ENCODE measurements at places on chromosomes 13 and 19. TPM values are rescaled to one million over a fixed set of nuclear protein-coding genes. Genes with fewer than 3 reads are reported as not detected.

The SGTA gene
- 43.5 TPM for total RNA-seq

The ZNF729 gene
- total RNA-seq: not detected

The AP2A1 gene
- 88.0 TPM for total RNA-seq

The CAMSAP3 gene
- total RNA-seq: 12.2 TPM

The ZNF554 gene
- total RNA-seq: 3.2 TPM

The ANKRD24 gene
- total RNA-seq: 3.9 TPM

The ZNF154 gene
- 2.8 TPM for total RNA-seq

The CCDC70 gene
- not detected for total RNA-seq

The SLC7A1 gene
- 20.9 TPM for total RNA-seq

The ATP12A gene
- not detected for total RNA-seq

The ZNF28 gene
- 14.1 TPM for total RNA-seq

The ZNF665 gene
- total RNA-seq: 2.8 TPM

The APC2 gene
- 1.0 TPM for total RNA-seq

The ADPRHL1 gene
- total RNA-seq: 0.59 TPM

GRCh38 chr13:30848332-30849027, 57.6 kb upstream of the MEDAG start:
- no peak for DNase-seq

- peak; percentile 82 for DNase-seq
These were observed 599 bp downstream of the OLFM2 start for GRCh38 chr19:9935506-9936325.

- no peak for DNase-seq
These were observed 86.1 kb downstream of the THSD1 start for GRCh38 chr13:52319876-52320275.

DNA sequence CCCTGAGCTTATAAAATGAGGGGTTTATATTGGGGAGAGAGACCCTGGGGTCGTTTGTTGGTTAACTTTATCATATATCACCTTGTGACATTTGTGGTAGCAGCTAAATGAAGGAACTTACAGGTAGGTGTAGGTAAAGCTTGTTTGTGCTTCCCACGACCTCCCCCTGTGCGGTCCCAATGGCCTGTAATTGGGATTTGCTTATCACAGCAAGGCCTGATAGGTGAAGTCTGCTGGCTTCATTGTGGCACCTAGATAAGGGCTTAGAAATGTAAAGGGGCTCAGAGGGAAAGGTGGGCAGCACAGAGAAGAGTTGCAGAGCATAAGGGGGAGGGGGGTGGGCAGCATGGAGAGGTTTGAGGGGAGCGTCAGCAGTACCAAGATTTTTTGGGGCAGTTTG, 35.5 kb upstream of the MLNR start:
- no peak for DNase-seq

- no peak for DNase-seq
These were observed 39.7 kb upstream of the IGSF23 start for GRCh38 chr19:44573627-44574026.

GRCh38 chr13:97344265-97345175, 89.4 kb upstream of the RAP2A start:
- DNase-seq: no peak

DNA sequence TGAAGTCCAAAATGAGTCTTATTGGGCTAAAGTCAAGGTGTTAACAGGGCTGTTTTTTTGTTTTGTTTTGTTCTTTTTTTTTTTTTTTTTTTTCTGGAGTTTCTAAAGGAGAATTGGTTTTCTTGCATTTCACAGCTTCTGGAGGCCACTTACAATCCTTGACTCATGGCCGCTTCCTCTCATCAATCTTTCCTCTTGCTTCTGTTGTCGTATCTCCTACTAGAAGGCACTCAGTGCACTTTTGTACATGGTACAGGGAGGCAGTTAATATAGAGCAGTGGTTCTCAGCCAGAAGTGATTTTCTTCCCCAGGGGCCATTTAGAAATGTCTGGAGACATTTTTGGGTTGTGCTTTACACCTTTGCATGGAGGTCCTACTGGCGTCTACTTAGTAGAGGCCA, 546.6 kb downstream of the DCT start:
- DNase-seq: no peak

DNA sequence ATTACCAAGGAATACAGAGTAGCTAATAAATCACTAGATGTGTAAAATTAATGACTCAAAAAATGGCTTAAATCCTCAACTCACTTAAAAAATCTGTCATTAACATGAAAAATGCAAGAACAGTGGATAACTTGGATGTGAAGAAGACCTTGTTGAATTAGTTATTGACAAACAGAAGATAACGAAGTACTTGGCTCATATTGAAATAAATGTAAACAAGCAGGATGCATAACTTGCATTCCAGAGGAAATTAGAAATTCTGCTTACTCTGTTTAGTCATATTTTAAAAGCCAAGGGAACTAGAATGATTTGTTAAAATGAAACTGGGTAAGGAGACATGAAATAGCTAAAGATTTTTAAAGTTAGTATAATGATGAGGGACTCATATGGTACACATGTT, 1812.2 kb downstream of the PCDH9 start:
- no peak for DNase-seq

DNA sequence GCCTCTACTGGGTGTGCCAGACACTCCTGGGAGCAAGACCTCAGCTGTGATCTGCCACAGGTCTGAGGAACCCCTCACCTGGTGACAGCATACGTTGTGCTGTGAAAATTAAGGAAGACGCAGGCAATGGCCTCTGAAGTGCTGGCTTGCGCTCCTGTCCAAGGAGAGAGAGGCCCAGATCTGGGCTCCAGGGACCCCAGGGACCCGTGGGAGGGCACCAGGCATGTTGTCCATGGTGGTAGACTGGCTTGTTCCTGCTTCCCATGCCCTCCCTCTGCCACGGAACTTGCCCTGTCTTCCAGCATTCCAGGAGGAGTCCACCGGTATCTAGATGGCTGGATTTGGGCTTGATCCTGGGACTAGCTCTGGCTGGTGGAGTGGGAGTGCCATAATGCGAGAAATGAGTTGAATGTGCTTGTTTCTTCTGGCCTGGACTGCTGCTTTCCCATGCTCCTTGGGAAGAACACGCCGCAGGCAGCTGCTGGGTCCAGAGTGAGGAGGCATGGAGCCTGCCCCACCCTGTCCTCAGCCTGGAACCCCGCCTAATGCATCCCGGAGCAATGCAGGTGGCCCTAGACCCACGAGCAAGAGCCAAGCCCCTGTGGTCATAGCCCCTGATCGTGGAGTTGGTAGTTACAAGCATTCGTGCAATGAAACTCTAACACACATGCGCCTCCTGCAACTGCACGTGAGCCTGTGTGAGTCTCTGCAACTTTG, 190.2 kb downstream of the TEX29 start:
- DNase-seq: no peak

DNA sequence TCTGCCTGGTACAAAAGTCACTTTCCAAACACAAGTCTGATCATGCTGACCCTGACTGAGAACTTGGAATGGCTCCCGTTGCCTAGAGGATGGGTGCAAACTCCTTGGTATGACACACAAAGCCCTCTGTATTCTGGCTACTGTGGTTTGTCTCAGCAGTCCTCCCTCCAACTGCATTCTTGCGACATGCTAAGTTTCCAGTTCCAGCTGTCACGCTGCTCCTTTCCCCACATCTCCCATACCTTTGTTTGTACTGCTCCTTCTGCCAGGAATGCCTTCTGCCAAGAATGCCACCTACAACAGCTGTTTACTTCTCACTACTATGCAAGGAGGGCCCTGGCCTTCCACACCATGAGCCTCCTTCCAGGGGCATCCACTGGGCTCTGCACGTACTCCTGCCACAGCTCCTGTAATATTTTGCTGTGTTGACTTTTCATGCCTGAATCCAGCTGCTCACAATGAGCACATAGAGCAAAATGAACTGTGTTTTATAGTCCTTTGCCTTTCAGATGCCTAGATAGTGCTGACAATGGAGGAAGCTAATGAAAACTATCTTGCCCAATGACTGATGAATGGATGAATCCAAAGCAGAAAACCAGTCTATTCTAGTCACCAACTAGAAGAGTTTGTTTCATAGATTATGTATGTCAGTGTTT, 543.7 kb downstream of the EFNB2 start:
- DNase-seq: no peak

DNA sequence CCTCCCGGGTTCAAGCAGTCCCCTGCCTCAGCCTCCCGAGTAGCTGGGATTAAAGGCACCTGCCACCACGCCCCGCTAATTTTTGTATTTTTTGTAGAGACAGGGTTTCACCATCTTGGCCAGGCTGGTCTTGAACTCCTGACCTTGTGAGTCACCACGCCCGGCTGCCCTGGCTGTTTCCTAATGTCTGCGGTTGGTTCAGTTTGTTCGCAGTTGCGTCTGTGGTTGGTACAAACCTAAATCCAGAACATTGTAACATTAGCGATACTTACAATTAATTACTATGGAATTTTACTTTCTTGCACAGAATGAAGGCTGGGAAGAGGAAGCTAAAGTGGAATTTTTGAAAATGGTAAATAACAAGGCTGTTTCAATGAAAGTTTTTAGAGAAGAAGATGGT, 38.1 kb downstream of the RNF17 start:
- no peak for DNase-seq

- DNase-seq: peak; percentile 96
These were observed 3.4 kb upstream of the PRAM1 start for GRCh38 chr19:8505680-8506401.

GRCh38 chr13:51865838-51866237, 4.1 kb downstream of the CCDC70 start:
- no peak for DNase-seq

All from upper lobe of left lung (tissue), 6 donors.